ENCODE measurements at places on chromosomes 5 and 9.

DNA sequence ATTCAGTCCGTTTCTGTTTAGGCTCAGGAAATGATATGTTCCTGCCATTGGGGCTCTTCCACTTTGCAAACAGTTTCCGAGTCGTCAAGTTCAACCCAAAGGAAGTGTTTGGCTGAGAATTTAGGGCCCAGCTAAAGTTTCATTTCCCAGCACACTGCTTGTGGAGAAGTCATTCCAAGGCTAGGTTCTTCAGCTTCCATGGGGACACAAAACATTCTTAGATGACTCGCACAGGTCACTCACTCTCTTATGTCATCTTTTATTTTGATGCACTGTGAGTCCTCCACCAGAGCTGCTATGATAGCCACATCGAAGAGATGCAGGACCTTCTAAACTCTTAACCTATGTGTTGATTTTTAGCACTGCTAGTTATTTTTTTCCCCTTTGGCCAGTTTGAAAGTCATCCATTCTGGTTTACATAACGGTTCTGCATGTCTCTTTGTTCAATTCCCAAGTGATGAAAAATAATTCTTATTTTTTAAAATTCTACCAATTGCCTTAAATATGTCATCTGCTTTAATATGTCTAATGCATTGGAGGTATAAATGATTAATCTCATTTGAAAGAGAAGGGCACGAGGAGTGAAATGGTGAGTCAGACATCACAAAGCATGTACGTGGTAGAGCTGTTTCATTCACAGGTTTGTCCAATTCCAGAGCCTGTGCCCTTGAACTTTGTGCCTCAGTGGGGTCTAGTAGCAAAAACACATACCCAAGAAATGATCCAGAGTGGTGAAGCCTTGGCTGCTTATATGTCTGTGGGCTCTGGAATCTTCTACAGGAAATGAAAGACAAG is 84.3 kb downstream of the ZNF462 start:
- no peak for DNase-seq

DNA sequence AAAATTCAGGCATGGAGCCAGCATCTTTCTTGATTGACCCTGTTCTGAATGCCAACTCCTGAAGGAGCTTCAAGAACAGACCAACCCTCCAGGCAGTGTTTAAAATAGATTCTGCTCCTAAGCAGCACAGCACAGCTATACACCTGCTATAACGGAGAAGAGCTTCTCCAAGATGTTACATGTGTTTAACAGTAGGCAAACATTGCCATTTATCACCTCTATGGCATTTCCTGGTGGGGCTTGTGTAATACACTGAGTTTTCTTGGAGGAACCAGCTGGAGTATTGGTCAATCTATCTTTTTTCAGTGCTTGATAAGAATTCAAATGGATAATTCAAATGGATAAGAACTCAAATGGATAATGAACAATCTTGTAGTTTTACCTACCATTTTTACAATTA is 615.1 kb downstream of the CDH12 start:
- DNase-seq = no peak

GRCh38 chr5:27814286-27814685 is 775.9 kb upstream of the CDH9 start:
- no peak for DNase-seq

DNA sequence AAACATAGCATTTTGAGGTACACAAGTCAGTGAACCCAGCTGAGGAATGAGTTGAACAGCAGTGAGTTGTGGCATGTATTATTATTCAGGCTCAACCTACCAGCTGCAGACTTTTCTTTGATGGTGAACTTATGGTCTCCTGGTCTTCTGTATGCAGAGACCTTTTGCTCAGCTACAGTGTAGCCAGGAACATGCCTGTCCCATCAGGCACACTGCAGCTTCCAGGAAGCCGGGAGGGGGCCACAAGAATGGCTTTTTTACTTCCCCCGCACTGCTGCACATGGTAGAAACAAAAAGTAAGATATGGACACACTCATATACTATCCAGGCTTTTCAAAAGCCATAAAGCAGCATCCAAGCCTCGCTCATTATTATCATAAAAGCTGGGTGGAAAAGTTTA is 65.3 kb upstream of the PLPP1 start:
- DNase-seq = no peak

DNA sequence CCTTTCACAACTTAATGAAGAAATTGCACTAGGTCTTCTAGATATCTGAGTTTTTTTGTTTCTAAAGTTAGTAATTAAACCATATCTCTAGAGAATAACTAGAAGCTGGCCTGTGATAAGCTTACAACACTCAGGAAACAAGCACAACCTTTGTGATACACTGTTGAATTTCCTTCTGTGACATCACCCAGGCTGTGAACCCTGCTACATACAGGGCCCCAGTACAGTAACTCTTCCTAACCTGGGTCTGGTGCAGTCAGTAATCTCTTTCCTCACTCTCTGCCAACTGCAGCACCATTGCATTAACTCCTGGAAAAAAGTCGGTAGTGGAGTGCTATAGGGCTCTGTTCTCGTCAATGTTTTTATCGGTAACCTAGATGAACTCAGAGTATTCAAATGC is 10.6 kb upstream of the IGFBPL1 start:
- no peak for DNase-seq

GRCh38 chr5:171868236-171868635 is 82.6 kb downstream of the SMIM23 start:
- no peak for DNase-seq

DNA sequence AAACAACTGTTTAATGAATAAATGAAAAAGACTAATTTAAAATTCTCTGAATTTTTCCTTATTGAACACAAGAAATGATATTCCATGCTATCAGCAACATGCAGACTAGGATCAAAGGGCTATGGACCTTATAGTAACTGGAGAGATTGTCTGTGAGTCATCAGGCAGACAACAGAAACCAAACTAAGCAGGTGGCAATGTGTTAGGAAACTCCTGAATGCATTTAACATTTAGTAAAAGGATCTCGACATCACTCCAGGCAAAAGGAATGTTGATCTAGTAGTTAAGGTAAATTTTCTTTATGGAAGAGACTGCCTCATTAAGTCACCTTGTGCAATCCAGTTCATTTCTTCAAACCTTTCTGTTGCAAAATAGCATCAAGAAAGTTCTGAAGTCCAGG is 58.4 kb downstream of the ARL15 start:
- DNase-seq = no peak

DNA sequence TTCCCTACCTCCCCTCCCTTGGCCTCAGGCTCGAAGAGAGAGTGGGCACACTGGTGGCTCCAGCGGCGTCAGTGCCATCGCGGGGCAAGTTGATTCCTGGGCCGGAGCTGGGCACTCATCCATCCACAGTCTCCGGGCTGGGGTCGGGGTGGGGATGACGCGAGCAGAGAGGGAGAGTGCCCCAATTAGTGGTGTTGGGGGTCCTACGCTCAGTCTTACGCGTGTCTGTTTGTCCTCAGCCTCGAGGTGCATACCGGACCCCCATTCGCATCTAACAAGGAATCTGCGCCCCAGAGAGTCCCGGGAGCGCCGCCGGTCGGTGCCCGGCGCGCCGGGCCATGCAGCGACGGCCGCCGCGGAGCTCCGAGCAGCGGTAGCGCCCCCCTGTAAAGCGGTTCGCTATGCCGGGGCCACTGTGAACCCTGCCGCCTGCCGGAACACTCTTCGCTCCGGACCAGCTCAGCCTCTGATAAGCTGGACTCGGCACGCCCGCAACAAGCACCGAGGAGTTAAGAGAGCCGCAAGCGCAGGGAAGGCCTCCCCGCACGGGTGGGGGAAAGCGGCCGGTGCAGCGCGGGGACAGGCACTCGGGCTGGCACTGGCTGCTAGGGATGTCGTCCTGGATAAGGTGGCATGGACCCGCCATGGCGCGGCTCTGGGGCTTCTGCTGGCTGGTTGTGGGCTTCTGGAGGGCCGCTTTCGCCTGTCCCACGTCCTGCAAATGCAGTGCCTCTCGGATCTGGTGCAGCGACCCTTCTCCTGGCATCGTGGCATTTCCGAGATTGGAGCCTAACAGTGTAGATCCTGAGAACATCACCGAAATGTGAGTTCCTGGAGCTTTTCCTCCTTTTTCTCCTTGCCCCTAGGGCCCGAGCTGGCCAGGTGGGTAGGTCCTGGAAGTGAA is 861 bp downstream of the NTRK2 start:
- no peak for DNase-seq

DNA sequence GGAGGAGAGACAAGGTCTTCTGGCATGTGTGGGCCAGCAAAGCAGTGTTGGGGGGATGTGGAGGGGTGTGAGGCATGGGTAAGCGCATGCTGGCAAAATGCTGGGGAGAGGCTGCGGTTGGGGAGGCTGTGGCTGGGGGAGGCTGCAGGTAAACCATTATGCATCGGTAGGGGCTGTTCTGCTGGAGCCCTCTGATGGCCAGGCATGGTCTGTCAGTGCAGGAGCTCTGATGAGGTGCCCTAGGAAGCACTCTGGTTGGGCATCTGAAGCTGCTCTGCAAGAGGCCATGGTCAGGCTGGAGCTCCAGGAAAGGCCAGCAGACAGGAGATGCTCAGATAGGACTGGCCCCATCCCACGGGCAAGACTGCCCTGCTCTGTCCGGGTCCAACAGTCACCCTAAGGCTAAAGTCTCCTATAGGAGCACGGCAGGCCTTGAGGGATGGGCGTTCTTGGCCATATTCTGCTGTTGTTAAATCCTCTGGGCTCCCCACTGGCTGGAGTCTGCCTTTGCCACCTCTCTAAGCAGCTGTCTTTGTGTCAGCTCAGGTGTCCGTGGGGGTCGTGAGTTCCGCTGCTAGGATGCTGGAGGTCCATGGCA is 28.7 kb downstream of the ITGA2 start:
- DNase-seq = no peak

- DNase-seq = no peak
Measured at GRCh38 chr9:37859043-37859442, 44.9 kb downstream of the SLC25A51 start.

- no peak for DNase-seq
Measured at GRCh38 chr5:138616508-138616907, 41.3 kb upstream of the HSPA9 start.

- no peak for DNase-seq
Measured at GRCh38 chr5:998246-999031, 10.2 kb upstream of the NKD2 start.

DNA sequence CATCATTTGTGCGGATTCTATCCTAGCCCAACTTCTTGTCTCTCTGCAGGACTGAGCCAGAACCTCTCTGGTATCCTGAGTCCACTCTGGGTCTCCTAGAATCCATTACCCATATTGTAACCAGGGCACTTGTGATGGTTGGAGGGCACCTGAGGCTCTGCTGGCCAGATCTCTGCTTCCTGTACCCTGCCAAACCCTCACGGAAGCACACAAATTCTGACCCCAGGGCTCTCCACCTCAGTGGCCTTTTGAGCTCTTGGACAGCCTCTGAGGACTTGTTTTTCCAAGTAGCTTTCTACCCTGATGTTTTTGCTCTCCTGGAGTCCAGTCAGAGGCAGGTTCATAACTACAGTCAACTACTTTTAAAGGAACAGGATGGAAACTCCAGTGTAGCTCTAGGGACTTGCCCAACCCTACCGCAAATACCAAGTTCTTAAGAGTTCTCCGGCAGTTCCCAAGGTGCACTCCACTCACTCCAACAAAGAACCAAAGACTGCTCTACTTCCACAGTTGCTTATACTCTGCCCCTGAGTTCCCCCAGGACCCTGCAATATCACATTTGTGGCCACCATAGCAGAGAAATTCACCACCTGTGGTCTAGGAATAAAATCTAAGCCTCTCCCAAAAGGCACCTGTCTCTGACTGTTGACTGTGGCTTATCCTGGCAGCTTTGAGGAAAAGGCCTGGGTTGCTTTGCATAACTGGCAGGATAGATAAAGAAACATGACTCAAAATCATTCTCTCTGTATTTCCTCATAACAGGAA is 9.6 kb downstream of the PIP5K1B start:
- no peak for DNase-seq

Measured in DMS79 treated with DMSO at 0.1 percent for 48 hours (cell line).